Peyer's patch (tissue), 4 donors: ENCODE measurements at places on chromosomes 1 and 21. TPM values are rescaled to one million over a fixed set of nuclear protein-coding genes. Genes with fewer than 3 reads are reported as not detected.

Gene CELA3A
- not detected for total RNA-seq

Gene HOOK1
- total RNA-seq: 43.3 TPM

Gene DIRAS3
- total RNA-seq: 1.6 TPM

Gene CD1E
- not detected for total RNA-seq

Gene DCST2
- 1.7 TPM for total RNA-seq

Gene OR14K1
- not detected for total RNA-seq

Gene PLEKHN1
- total RNA-seq: 0.83 TPM

Gene EFNA1
- 164 TPM for total RNA-seq

Gene TSACC
- total RNA-seq: not detected

Gene MROH7
- 24.3 TPM for total RNA-seq

Gene FCRL2
- 4.8 TPM for total RNA-seq

Gene NDUFS5
- 192 TPM for total RNA-seq

Gene FCGR3B
- total RNA-seq: not detected

Gene ACTA1
- 3.3 TPM for total RNA-seq

Gene LCE2B
- not detected for total RNA-seq

Gene TRABD2B
- 2.5 TPM for total RNA-seq

Gene BTBD19
- total RNA-seq: 7.4 TPM

Gene S100A7
- not detected for total RNA-seq

Gene DMBX1
- total RNA-seq: not detected
